ENCODE measurements at places on chromosomes 3 and 15.
A peak's percentile ranks its signal among the peaks of the same experiment; 100 is the strongest.

- DNase-seq, result no peak
Observed at GRCh38 chr3:53196575-53197407, 35.8 kb downstream of the PRKCD start.

DNA sequence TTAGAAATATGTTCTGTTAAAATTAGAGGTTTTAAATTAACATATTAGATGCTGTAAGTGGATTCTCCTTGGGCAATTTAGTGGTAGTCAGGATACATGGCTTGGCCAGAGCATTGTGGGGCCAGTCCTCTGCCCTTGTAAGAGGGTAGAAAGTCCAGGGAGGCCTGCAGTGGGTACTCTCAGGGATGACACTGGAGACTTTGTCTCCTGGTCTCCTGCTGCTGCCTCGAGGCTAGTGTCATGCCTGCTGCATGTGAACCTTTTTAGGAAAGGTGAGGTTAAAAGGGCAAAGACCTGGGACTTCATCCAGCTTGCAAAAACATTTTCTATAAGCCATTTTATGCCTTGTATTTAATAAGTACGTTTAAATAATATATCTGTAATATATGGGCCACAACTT, 96.8 kb upstream of the PROK2 start:
- no peak for DNase-seq

DNA sequence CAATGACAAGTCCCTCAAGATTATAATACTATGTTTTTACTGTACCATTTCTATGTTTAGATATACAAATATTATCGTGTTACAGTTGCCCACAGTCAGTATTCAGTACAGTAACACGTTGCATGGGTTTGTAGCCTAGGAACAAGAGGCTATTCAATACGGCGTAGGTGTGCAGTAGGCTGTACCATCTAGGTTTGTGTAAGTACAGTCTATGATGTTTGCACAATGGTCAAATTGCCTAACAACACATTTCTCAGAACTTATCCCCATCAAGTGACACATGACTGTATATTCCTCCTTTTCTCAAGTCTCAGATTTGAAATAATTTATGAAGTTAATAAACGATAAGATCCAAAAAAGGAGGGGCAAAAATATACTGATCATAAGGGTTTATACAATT, 21.7 kb downstream of the ZDHHC3 start:
- no peak for DNase-seq

- DNase-seq, result no peak
Observed at GRCh38 chr3:37709946-37710640, 151.6 kb upstream of the CTDSPL start.

DNA sequence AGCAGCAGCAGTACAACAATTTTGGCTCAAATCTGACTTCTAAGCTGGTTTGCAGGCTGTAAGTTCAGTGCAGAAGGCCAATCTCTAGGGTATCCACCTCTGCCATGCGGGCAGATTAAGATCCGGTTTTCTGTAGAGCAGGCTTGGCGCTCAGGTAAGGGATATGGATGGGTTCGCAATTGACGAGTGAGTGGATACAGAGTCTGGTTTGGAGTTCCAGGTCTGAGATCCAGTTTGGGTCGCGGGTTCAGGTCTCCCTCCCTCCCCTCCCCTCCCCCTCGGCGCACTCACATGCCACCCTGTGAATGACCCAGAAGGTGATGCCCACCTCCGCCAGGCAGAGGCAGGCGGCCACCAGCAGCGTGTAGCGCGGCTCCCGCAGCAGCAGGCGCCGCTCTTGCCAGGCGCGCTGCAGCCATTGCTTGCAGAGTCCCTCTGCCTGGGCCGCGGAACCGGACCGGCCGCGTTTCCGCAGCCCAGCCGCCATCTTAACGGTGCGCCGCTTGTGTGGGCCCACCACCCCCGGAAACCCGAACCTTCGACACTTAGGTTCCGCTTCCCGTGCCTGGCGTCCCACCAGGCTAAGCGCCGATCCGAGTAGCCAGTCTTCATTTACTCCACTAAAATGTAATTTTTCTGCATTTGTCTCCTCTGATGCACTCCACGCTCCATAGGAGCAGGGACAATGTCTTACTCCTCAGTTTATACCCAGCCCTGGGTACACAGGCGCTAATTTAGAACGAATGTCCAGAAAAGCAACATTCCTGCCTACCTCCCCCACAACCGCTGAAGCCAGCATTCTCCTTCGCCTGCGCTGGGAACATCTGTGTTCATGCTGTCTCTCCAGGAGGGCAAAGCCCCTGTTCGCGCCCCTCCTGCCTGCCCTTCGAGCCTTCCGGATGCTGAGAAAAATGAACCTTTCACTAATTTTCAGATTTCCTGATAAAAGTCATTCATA, at the start of gene ALG3:
Gene ALG3 (minus strand): TSS at position 509 of the 958 bp plus-strand sequence. CDS start 22 bp downstream, at position 487.
- peak; percentile 80 for DNase-seq

All from urothelium cell line (cell line).